T follicular helper cell (primary cell): ENCODE measurements at places on chromosomes 1 and 21.

DNA sequence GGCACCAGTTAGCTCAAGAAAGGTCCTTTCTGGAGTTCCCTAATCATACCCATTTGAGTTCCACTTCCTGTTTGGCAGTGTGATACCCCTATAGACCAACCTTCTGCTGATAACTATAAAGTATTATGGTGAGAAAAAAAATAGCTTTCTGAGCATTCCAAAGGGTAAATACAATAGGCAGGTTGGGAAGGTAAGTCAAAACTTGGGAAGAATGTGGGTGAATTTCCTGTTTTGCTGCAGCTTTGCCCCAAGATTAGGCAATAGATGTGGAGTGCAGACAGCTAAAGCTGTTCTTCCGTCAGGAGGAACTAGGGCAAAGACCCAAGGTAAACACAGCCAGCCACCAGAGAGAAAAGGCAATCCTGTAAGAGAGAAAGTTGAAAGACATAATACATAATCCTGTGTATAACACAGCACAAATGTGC, 49.9 kb upstream of the GUCA2A start:
- no peak for DNase-seq

DNA sequence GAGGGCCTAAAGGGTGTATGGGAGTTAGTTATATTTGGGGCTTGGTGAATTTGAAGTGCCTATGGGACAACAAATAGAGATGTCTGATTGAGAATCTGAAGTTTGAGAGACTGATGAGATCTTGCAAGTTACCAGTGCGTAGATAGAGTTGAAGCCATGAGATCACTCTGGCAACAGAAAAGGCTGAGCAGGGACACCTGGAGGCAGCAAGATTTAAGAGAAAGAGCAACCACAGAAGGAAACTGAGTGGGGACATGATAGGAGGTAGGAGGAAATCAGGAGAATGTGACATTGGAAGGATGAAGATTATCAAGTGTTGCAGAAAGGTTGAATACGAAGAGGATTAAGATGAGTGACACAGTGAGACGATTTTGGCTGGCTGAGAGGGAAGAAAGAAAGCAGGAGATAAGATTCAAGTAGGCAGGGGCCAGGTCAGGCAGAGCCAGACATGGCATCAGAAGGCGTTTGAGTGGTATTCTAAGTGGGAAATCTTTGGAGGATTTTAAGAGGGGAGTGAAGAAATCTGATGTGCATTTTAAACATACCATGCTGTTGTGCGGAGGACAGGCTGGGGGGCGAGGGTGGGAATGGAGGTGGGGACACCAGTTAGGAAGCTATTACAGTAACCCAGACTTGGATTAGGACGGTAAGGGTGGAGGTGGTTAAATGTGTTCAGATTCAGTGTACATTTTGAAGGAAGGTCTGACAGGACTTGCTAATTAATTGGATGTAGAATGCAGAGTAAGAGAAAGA, 3.0 kb upstream of the MPL start:
- DNase-seq, result no peak

GRCh38 chr1:245996811-245997210, 510.3 kb downstream of the SMYD3 start:
- DNase-seq, result no peak

- DNase-seq, result no peak
Measured at GRCh38 chr1:37995751-37996345, 6.0 kb upstream of the SF3A3 start.

DNA sequence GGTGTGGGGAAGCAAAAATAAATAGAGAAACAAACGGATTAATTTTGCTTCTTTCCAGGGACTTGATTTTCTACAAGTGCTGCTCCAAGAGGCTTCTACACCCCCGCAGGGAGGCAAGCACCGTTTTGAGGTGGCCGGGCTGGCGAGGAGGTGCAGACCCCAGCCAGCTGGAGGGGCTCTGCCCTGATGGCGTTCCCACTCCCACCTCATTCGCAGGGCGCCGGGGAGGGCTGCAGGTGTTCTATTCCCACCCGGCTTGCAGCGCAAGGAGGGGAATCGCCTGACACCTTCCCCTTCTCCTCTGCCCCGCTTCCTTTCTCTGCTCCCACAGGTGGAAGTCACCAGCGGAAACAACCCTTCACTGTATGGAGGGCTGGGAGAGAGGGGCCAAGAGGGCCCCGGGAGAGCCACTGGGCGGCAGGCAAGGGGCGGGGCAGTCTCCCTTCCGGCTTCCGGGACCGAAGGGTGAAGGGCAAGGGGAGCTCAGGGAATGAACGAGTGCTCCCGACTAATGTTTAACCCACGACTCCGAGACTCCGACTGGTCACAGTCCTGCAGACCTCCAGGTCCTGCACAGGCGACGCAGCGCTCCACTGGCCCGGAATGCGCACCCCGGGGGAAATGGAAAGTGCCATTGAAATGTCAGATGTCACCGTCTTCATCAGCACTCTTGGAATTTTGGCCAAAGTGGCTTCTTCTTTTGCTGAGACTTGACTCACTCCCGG, 29.1 kb downstream of the TEX35 start:
- DNase-seq, result no peak

DNA sequence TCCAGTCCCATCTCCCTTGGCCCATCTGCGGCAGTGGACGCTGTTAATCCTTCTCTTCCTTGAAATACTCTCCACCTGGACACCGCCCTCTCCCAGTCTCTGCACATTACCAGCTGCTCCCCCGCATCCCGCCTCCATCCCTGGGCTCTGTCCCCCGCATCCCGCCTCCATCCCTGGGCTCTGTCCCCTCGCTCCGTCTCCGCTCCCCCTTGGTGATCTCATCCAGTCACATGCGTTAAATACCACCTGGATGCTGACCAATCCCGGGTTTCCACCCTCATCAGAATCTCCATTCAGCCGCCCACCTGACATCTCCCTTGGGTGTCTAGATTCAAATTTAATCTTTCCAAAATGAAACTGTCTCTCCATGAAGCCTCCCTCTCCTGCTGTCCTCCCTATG, 106.1 kb downstream of the PRDM2 start:
- no peak for DNase-seq

GRCh38 chr1:46697053-46697452, 21.9 kb downstream of the EFCAB14 start:
- DNase-seq, result no peak

GRCh38 chr1:29520571-29521437, 284.5 kb downstream of the PTPRU start:
- DNase-seq, result no peak

GRCh38 chr1:26833432-26834405, 7.2 kb downstream of the ZDHHC18 start:
- peak; percentile 87 for DNase-seq

DNA sequence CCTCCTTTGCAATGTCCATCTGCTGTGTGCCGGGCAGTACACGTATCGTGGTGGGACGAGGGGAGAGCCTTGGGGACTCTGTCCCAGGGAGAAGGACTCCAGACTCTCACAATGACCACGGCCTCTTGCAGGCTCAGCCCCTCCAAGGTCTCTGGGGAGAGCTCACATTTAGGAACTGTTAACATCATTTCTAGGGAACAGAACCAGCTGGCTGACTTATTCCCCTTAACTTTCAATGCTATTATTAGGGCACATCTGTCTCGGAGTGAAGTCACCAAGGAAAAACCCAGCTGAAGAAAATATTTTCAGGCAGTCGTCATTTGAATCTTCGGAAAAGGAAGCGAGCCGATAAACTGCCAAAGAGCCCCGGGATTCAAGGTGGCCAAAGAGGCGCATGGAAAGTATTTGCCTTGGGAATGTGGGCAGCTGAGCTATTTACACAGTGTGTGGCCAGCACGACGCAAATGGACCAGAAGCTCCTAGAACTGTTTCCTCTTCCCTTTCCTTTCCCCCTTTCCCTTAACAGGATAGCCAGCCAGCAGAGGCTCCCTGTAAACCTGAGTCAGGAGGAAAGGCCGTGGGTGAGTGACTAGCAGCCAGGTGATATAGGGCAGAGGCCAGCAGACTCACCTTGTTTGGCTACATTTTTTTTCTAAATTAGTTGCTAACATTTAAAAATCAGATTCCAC, 74.5 kb downstream of the ITPKB start:
- no peak for DNase-seq

- DNase-seq, result no peak
Measured at GRCh38 chr1:4624801-4625200, 29.6 kb upstream of the AJAP1 start.

GRCh38 chr1:163093169-163093568, 24.0 kb downstream of the RGS4 start:
- DNase-seq, result no peak

GRCh38 chr1:7105269-7105668, 320.0 kb downstream of the CAMTA1 start:
- no peak for DNase-seq

- no peak for DNase-seq
Measured at GRCh38 chr1:22745669-22746585, 35.3 kb downstream of the EPHB2 start.

GRCh38 chr1:107786203-107786845, 178.7 kb downstream of the VAV3 start:
- DNase-seq, result no peak

DNA sequence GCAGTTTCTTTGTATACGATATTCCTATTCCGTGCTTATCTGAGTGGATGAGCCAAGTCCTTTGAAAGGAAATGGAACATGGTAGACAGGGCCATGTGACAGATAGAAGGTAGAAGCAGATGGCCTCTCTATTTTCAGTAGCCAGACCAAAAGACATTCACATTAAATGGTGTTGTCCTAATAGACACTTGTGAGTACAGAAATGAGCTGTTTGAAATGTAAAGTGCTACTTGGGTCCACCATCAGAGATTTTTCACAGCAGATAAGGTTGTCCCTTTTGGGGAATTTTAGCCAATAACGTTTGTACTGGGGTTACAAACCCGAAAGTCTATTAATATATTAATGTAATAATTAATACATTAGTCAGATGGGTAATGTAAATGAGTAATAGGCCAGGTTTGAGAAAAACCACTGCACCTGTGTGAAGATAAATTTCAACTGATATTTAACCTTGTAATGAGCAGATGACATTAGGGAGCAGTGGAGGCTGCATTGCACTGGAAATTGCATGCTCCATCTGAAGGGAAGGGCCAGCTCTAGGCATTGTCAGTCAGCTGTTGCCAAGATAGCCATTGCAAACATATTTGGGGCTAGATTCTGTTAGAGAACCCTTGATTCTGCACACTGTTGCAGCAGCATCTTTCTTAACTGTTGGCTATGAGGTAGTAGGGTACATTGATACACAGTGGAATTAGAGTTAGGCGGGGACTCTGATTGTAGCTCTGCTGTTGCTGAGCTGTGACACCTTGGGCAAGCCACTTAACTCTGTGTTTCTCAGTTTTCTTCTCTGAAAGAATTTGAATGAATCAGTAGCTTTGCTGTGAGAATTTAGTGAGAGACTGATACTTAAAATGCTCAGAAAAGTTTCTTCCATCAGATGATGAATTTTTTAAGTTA, 43.8 kb downstream of the FGGY start:
- DNase-seq, result no peak

DNA sequence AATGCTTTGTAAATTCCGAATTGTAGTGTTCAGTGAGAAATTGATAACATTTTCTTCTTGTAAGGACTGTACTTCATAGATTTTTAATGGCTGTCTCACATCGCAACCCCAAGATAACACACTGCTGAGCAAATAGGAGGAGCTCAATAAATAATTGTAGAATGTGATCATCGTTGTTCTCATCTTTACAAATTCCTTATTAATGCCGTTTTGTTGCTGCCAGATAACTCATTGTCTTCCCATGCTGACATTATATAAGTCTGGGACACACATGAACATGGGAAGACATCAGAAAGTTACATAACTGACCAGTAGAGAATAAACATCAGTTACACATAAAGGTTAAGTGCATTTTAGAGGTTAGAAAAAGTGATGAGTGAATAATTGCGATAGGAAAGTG, 46.4 kb upstream of the TSPAN2 start:
- no peak for DNase-seq

- DNase-seq, result no peak
Measured at GRCh38 chr1:209580577-209580976, 2.9 kb upstream of the CAMK1G start.

GRCh38 chr1:178976541-178976940, 49.2 kb upstream of the FAM20B start:
- no peak for DNase-seq

- DNase-seq, result no peak
Measured at GRCh38 chr1:168598125-168598524, 21.7 kb downstream of the XCL1 start.

- no peak for DNase-seq
Measured at GRCh38 chr1:49016030-49016977, 239.6 kb upstream of the BEND5 start.

DNA sequence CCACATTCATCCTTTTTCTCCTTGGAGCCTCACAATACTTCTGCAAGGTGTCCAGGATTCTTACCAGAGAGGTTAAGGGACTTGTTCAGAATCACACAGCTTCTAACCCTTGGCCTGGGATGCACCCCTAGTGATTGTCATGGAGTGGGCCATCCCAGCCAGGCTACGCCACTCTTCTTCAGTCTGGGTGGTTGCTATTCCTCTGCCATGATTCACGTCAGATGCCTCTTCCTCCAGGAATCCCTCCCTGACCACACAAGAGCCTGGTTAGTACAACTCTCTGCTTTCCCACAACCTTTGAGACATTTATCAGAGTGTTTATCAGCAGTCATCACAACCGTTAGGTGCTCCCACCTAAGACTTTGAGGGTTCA, 121.8 kb downstream of the EPHB2 start:
- no peak for DNase-seq

GRCh38 chr1:54471588-54471987, 65.4 kb upstream of the SSBP3 start:
- no peak for DNase-seq

- no peak for DNase-seq
Measured at GRCh38 chr1:159439422-159439821, at the start of gene OR10J1. TSS of gene OR10J1 (plus strand) at chr1:159439722. CDS start at chr1:159439792, 70 bp downstream.

GRCh38 chr1:39962450-39962825, 7.5 kb downstream of the MFSD2A start:
- no peak for DNase-seq

GRCh38 chr1:194024659-194025058, 838.2 kb upstream of the B3GALT2 start:
- no peak for DNase-seq

DNA sequence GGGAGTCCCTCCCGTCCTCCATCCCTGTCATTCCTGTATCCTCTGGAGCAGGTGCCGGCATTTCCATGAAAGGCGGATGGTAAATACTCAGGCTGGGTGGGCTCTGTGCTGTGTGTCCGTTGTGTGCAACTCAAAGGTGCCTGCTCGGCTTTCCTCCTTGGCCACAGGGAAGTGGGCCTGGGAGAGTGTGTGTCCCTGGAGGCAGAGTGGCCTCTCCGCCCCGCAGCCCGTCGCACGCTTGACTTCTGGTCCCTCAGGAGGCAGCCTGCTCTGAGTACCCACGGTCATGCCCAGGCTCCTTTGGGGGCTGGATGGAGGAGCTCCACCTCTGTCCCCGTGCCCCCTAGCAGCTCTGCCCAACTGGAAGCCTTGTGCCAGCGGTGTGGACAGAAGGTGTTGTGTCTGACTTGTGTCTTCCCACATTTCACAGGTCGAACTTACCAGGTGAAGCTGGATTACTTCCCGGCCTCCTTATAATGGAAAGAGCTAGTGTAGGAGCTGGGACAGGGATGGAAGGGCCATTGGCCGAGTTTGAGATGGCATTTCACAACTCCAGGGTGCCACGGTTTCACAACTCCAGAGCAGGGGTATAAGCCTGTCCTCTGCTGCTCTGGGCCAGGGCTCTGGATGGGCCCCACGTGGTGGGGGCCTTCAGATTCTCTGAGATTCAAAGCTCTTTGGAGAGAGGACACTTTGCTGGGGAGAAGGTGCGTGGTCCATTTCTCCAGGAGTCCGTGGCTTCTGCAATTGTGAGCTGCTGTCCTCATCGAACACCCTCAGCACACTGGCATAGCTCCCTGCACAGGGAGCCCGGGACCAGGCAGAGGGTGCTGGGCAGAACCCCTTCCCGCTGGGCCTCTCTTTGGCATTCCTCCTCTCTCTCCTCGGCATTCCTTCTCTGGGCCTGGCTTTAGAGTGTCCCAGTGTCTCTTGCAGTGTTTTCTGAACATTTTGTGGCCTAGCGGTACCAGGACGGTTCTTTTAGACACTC, 152.7 kb upstream of the COL6A1 start:
- no peak for DNase-seq
